ENCODE measurements at places on chromosomes 5 and 9.

DNA sequence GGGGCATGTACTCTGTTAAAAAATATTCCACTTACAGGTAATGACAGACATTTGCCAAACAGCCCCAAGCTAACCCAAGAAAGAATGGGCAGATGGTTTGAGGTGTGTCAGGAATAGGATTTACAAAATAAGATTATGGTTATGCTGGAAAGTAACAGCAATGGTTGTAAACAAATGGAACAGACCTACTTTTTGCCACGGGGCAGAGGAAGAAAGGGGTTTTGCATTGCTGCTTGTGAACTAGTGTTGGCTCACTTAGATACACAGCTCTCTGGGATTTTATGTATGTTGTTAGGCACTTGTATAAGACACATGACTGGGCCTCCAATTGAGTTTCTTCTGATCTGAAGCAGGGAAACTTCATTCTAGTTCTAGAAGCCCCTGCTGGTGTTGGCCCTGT lies 191.5 kb upstream of the GDNF start:
- no peak for DNase-seq

- no peak for DNase-seq
Observed at GRCh38 chr9:84293001-84293798, 47.4 kb downstream of the SLC28A3 start.

GRCh38 chr5:99059685-99060084 lies 130.9 kb upstream of the CHD1 start:
- DNase-seq, result no peak

DNA sequence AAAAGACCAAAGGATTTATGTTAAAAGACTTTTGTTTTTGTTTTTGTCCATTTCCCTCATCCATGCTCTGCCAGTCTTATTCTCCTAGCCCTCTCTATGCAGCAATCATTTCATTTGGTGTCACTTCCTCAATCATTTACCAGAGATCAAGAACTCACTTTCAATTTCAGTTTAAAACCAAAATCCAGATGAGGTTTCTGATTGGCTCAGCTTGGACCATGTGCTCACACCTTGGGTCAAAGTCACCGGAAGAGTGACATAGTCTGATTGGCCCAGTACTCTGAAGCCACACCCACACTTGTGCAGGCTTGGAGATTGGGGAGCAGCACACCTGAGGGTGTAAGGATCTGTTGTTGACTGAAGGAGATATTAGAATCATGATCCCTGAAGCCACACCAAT lies 79.6 kb downstream of the TLR4 start:
- peak; percentile 16 for DNase-seq

DNA sequence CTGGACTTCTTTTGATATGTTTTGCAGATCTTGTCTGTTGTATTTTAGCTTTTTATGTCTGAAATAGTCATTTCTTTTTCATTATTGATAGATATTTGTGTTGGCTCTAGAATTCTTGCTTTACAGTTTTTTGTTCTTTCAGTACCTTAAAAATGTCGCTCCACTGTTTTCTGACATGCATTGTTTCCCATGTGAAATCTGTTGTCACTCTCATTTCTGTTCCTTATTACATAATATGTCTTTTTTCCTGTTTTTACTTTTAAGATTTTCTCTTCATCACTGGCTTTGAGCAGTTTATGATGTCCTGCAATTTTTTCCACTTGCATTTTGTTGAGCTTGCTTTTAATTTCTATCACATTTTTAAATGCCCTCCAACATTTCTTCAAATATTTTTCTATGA lies 270.4 kb upstream of the TARS1 start:
- DNase-seq, result no peak

- DNase-seq, result no peak
Observed at GRCh38 chr9:73151653-73152542, at the start of gene ANXA1. ANXA1 (plus strand) TSS chr9:73151865; CDS start chr9:73158536, 6,671 bp downstream.

DNA sequence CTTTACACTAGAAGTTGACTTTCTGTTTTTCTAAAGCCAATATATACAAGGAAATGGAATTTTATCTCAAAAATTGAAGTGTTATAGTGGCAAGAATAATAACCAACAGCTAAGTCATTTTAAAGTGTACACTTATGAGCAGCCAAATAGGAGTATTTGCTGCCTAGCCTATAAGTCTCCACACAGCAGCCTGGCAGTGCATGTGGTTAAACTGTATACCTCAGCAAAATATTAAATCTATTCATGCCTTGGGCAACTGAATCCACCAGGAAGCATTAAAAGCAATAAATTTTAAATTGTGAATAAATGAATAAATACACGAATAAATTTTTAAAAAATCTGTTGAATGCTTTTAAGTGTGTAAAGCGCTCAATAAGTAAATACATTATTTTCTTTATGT lies 432.4 kb upstream of the RORB start:
- no peak for DNase-seq

DNA sequence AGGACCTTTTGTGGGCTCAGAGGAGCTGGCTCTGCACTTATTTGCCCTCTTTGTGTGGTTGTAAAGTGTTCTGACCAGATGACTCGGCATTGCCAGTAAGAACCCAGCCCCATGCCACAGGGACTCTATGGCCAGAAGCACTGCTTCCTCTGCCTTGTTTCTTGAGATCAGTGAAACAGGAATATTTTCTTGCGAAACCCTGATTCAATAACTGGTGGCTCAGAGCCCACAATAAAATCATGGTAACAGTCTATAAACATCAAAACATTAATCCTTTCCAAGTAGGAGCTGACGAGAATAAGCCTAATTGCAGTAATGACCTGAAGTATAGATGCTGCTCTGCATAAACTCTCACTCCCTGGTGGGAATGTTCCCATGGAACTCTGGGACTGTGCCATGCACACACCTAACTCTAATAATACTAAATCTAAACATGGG lies 344.3 kb downstream of the ZNF608 start:
- DNase-seq, result no peak

GRCh38 chr9:34675869-34676268 lies 13.4 kb upstream of the CCL27 start:
- DNase-seq, result no peak

GRCh38 chr5:100505984-100506670 lies 29.0 kb upstream of the FAM174A start:
- DNase-seq, result no peak

DNA sequence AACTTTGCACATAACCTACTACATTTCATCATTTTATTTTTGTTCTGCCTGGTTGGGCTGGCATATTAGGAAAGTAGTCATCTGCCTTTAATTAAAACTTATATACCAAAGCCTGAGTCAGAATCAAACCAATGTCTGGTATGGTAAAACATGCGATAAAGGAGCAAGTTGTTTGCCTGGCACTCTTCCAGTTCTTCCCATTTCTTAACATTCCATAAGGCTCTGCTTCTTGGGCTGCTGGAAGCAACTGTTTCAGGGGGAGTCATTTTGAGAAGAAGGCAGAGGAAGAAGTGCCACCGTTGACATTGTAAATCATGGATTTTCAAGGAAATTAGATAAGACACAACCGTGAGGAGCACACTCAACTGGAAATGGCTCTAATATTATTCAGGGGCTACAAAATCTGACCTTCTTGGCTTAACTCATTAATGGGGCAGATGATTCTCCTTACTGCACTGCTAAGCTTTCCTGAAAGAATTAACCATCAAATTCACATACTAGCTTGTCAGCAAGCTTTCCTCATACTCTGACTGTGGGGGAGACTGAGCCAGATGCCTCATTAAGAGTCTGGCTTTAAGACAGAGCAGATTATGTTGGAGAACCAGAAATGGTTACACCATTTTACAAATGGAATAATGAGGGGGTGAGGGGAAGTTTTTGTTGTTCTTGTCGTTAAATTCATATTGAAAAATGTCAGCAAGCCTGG lies 391.0 kb downstream of the TMEM232 start:
- DNase-seq, result no peak

- DNase-seq, result no peak
Observed at GRCh38 chr5:59322894-59323293, 570.6 kb downstream of the PDE4D start.

DNA sequence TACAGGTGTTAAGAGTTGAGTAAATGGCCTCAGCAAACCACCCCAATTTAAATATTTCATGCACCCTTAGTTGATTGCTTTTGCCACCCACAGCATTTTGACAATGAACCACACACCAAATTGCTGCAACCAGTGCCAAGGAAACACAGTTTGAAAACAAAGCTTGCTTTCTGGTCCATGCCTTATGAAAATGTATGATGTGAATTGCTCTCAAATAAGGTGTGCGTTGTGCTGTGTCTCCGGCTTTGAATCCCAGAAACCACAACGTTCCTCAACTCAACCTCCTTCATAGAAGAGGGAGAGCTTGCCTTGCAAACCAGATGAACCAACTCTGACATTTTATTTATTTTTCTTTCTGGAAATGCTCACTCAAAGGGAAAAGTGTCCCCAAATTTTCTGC lies 762.7 kb downstream of the TLE1 start:
- no peak for DNase-seq

GRCh38 chr9:114085387-114085789 lies 7.3 kb upstream of the AMBP start:
- DNase-seq, result no peak

DNA sequence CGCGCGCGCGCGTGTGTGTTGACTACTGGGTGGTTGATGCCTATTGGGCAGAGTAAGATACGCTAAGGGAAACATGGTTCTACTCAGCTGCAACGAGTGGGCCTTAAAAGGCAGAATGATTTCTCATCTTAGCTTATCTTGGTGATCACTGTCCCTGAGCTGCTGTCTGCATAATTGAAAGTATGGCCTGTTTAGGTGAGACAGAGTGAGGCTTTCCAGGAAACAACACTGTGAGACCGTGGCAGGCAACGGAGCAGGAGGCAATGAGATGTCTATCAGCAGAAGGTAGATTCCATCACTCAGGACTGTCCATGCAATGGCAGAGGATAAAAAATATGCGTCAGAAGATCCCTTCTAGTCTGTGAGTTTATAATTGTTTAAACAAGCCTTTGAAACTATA lies 277.2 kb downstream of the TRIM32 start:
- no peak for DNase-seq

DNA sequence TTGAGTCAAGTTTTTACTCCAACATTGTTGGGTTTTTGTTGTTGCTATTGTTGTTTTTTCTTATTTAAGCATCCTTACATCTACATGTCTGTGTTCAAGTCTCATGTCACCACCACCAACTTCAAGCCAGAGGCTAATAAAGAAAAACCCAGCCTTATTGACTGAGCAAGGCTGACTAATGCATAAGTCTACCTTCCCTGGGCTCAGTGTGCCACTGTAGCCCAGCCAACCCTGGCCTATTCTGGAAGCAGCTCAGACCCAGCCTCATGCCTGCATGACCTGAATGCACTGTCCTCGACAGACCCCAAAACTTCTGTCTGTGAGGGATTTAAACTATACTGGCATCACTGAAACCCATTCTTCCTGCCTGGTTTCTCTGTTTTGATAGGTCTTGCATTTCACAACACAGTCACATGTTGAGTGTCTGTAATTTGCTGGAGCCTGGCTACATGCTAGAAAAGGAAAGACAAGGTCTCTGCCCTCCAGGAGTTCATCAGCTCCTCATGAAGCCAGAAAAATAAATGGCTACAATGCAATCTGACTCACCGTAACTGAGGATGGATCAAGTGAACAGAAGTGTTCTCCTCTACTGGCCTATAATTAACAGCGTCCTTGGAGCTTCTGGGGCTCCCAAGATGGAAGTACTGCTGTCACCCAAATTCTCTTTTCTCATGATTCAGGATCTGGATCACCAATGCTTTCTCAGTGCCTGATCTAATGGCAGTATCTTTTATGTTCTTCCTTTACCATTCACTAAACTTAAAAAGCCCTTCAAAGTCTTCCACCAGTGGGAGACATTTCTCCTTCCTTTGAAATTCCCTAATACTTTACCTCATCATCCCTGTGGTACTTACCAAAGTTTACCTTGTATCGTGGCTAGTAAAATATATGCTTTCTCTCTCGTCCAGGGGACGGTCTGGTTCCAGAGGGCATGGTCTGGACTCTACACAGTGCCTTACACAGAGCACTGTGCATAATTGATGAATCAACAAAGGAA lies 103.9 kb upstream of the IFNE start:
- no peak for DNase-seq

DNA sequence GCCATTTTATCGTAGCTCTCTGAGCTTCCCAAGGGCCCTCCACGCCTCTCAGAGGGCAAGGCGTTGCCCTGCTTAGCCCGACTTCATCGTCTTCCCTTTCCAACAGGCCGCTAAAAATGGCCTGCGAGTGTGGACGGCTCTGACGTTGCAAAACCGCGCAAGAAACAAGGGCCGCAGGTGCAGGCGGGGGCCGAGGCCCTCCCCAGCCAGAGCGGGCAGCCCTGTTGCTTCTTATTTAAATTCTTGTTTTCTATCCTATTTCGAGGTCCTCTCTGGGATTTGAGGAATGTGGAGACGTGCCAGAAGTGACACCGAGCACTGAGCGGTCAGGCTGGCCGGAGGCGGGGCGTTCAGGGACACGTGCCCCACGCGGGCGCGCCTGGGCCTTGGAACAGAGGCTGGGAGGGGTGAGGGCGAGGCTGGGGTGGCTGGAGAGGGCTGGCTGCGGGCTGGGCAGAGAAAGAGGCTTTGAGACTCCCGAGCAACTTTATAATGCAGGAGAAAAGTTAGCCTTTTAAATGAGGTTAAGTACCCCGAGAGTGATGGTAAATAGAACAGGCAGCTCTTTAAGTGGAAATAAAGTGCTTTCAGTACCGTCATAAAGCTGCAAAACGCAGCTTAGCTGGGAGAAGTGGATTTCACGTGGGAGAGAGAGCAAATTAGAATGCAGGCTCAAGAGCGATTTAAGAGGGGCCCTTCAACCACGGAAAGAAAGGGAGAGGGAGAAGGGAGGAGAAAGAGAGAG lies 243.6 kb downstream of the AUH start:
- no peak for DNase-seq

DNA sequence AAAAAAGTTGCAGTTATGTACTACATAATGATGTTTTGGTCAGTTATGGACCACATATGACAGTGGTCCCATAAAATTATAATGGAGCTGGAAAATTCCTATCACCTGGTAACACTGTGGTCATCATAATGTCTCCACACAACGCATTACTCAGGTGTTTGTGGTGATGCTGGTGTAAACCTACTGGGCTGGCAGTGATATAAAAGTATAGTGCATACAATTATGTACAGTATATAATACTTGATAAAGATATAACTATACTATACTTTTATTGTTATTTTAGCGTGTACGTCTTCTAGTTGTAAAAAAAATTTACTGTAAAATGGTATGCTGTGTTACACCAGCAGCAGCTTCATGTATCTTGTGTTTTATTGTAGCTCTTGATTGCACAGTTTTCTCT lies 66.0 kb upstream of the PANK3 start:
- no peak for DNase-seq

- no peak for DNase-seq
Observed at GRCh38 chr9:136257381-136258298, 12.0 kb upstream of the QSOX2 start.

DNA sequence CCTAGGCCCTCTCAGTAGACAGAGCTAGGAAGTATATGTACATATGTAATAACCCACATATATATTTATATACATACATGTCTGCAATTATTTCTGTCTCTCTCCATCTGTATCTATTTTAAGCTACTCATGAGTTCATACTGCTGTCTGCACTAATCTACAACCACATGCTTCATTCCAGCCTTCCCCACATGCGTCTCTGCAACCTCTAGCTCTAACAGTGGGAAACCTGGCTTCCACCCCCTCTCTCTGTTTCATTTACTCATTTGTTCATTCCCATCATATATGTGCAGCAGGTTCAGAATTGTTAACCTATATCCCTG lies 23.3 kb downstream of the DCANP1 start:
- no peak for DNase-seq

- no peak for DNase-seq
Observed at GRCh38 chr5:128395073-128395472, 143.0 kb downstream of the FBN2 start.

GRCh38 chr9:135422341-135422944 lies 57.1 kb upstream of the PPP1R26 start:
- DNase-seq, result no peak

GRCh38 chr9:83339435-83339834 lies 198.8 kb downstream of the FRMD3 start:
- DNase-seq, result no peak
